ENCODE measurements at places on chromosomes 5 and 9. TPM values are rescaled to one million over a fixed set of nuclear protein-coding genes. Genes with fewer than 3 reads are reported as not detected.

ZNF484 gene
- 8.1 TPM for total RNA-seq

IL3 gene
- total RNA-seq, result 94.6 TPM

C9orf153 gene
- not detected for total RNA-seq

SV2C gene
- total RNA-seq, result not detected

MOB3B gene
- total RNA-seq, result 0.26 TPM

CNTFR gene
- total RNA-seq, result not detected

EQTN gene
- total RNA-seq, result not detected

ZNF883 gene
- not detected for total RNA-seq

CCDC127 gene
- total RNA-seq, result 9.5 TPM

PPIC gene
- not detected for total RNA-seq

SLC44A1 gene
- total RNA-seq, result 3.8 TPM

FOXD4L6 gene
- total RNA-seq, result 0.16 TPM

ADCY2 gene
- total RNA-seq, result not detected

MORN5 gene
- not detected for total RNA-seq

OR1Q1 gene
- not detected for total RNA-seq

TRIM52 gene
- 17.1 TPM for total RNA-seq

SIT1 gene
- 86.6 TPM for total RNA-seq

SNCB gene
- total RNA-seq, result not detected

IFNA21 gene
- total RNA-seq, result not detected

FOXD1 gene
- total RNA-seq, result 0.13 TPM

GPR21 gene
- 0.88 TPM for total RNA-seq

GPSM1 gene
- 18.3 TPM for total RNA-seq

TMEM141 gene
- total RNA-seq, result 37.2 TPM

PCDHB13 gene
- not detected for total RNA-seq

CFAP77 gene
- not detected for total RNA-seq

HIGD2A gene
- 93.5 TPM for total RNA-seq

SEMA5A gene
- 0.12 TPM for total RNA-seq

SPOCK1 gene
- not detected for total RNA-seq

HTR4 gene
- total RNA-seq, result not detected

TMEM174 gene
- not detected for total RNA-seq

SPINK6 gene
- not detected for total RNA-seq

PCDHB5 gene
- total RNA-seq, result not detected

ABL1 gene
- 36.2 TPM for total RNA-seq

TAF11L2 gene
- total RNA-seq, result not detected

WDR31 gene
- total RNA-seq, result 1.9 TPM

IRX4 gene
- total RNA-seq, result not detected

ELOVL7 gene
- 0.49 TPM for total RNA-seq

MAST4 gene
- total RNA-seq, result 19.0 TPM

SLC1A1 gene
- total RNA-seq, result 0.05 TPM

PAEP gene
- total RNA-seq, result not detected

EDIL3 gene
- not detected for total RNA-seq

KCNT1 gene
- not detected for total RNA-seq

Data from activated T-helper 1 cell treated with anti-CD3 and anti-CD28 coated beads, Interleukin-12 subunit alpha, Interleukin-12 subunit beta, Interleukin-2, Interleukin-4 antibody, amounts not matched to agents 30 ng/mL and 10 ng/mL and 1 ng/mL, durations not matched to agents 14 hours and 24 hours and 36 hours (primary cell).